ENCODE measurements at places on chromosomes 13 and 19.

DNA sequence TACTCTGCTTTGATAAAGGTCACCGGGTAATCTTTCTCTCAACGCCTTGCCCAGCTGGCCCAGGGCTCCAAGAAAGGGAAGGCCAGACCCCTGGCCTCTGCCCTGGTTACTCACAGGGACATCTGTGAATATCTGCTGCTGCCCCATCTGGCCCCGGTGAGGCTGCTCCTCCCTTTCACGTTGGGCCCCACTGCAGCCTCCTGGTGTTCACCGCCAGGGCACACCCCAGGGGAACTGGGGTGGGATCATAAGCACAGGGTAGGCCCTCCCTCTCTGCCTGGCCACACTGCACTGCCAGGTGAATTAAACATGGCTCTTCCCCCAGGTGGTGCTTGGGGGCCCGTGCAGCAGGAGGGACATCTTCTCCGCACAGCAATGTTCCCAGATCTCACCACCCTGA lies 12.7 kb downstream of the LAIR1 start:
- no peak for DNase-seq

GRCh38 chr19:29454109-29454508 lies 71.7 kb upstream of the VSTM2B start:
- DNase-seq: no peak

GRCh38 chr19:31513841-31514240 lies 164.6 kb upstream of the TSHZ3 start:
- no peak for DNase-seq

DNA sequence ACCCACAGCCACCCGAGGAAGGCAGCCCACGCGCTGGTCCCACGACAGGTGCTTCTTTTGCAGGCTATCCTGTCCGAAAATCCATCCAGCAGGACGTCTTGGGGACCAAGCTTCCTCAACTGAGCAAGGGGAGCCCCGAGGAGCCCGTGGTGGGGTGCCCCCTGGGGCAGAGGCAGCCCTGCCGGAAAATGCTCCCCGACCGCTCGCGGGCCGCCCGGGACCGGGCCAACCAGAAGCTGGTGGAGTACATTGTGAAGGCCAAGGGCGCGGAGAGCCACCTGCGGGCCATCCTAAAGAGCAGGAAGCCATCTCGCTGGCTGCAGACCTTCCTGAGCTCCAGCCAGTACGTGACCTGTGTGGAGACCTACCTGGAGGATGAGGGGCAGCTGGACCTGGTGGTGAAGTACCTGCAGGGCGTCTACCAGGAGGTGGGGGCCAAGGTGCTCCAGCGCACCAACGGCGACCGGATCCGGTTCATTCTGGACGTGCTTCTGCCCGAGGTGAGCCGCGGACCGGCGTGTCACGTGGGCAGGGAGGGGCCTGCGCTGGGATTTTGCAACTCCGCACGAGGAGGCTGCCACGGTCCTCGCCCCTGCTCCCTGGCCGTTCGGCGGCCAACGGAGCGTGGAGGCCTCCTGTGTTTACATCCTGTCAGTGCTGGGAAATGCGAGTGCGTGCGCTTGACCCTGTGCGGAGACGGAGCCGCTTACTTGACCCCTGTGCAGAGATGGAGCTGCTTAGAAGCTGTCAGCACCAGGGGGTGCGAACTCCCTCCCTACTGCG lies 12.9 kb upstream of the NDUFS7 start:
- no peak for DNase-seq

GRCh38 chr19:3034656-3035541 lies 5.8 kb upstream of the TLE2 start:
- no peak for DNase-seq

DNA sequence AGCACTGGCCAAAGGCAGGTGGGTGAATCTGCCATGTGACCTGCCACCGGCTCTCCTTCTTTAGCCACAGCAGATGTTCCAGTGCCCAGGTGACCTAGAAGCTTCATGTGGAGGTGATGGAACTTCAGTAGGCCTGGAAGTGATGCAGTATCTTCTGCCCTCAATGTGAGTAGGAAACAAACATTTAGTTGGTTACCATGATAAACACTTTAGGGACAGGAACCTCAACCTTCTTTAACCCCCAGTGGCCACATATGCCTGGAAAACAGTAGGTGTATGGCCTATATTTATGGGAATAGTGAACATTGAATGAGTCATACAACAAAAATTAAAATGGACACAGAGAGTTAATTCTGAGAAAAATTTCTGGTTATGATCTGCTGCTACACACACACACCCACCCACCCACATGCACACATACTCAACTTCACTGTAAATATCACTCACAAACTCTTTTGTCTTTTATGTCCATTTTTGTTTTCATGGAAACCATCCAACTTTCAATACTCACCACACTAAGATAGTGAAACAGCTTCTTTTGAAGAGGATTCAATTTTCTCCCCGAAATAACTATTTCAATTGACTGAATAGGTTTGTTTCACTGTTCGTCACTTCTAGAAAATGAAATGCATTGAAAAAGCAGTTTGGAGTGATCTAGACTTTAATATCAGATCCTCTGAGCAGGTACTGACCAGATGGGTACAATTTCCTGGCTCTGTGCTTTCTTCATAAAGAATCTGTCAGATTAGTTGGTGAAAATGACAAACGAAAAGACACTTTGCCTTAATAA lies 97.3 kb downstream of the STARD13 start:
- DNase-seq: no peak

GRCh38 chr13:25691654-25692053 lies 319.9 kb downstream of the ATP8A2 start:
- no peak for DNase-seq

DNA sequence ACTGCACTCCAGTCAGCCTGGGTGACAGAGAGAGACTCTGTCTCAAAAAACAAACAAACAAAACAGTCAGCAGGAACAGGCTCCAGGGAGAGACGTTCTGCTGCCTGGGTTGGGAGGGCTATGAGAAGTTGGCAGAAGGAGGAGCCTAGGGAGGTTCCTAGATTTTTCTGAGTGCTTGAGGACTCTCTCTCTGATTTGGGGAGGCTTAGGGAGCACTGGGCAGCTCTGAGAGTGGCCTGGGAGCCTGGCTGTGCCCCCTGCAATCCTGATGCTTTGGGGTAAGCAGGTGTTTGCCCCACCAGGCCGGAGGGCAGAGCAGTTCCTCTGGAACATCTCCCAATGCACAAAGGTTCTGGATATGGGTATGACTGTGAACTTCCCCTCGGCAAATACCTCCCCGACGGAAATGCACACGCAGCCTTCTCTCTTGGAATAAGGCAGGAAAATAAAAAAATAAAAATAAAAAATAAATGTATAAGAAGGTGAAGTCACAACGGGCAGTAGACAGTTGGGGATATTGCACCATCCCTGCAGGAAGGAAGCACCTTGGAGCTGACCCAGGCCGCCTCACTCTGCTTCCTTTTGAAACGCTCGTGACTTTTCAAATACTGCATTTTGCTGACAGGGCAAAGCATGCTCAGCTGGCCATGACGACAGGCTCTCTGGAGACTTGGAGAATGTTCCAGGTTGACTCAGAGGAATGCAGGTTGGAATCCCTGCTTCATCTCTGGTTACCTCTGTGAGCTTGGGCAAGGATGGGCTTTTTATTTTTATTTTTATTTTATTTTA lies 26.5 kb upstream of the HOMER3 start:
- DNase-seq: no peak

- DNase-seq: no peak
These were observed 12.9 kb downstream of the DPF1 start for GRCh38 chr19:38211151-38211591.

GRCh38 chr19:46772170-46773017 lies 16.0 kb downstream of the SLC1A5 start:
- DNase-seq: no peak

DNA sequence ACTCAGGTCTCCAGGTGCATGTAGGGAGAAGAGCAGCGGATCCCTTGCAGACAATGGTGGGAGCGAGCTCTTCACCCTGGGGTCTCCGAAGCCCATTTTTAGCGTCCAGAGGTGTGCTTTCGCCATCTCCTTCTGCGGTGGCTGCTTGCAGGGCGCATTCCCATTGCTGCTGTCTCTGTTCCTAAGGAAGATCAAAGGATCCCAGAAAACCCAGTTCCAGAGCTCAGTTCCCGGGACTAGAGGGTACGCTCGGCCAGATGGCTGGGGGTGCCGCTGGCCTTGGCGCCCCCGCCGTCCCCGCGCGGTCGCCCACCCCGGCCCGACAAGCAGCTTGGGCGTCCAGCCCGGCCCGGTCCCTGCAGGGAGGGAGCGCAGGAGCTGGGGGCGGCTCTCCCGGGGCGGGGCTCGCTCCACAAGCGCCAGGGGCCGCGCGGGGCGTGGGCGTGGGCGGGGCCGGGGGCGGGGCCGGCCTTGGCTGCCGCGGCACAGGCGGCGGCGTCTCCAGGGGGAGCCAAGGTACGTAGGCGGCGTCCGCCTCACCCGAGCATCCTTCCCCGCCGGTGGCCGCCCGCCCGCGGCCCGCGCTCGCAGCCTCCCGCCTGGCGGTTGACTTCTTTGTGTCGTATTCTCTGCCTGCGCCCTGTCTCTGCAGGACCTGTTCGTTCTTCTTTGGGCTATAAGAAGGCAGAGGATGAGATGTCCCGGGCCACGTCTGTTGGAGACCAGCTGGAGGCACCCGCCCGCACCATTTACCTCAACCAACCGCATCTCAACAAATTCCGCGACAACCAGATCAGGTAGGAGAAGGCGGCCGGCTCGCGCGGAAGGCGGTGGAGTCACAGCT lies 96.8 kb downstream of the ATP8A2 start:
- DNase-seq: no peak

DNA sequence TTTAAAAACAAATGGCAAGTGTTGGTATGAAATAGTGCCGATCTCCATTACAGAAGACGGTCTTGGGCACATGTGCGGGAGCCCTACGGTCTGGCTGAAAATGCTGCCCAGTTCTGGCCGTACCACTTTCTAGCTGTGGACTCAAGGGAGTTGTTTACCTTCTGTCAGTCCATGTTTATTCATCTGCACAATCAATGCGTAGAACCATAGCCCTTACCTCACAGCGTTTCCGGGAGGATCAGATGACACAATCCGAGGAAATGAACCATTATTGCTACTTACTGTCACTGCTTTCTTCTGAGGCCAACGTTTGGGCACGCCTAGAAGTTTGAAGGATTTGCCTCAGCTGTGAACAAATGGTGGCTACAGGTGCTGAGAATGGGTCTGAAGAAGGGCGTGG lies 31.2 kb downstream of the GADD45B start:
- no peak for DNase-seq

- DNase-seq: no peak
These were observed 61.4 kb downstream of the FRY start for GRCh38 chr13:32093006-32093405.

DNA sequence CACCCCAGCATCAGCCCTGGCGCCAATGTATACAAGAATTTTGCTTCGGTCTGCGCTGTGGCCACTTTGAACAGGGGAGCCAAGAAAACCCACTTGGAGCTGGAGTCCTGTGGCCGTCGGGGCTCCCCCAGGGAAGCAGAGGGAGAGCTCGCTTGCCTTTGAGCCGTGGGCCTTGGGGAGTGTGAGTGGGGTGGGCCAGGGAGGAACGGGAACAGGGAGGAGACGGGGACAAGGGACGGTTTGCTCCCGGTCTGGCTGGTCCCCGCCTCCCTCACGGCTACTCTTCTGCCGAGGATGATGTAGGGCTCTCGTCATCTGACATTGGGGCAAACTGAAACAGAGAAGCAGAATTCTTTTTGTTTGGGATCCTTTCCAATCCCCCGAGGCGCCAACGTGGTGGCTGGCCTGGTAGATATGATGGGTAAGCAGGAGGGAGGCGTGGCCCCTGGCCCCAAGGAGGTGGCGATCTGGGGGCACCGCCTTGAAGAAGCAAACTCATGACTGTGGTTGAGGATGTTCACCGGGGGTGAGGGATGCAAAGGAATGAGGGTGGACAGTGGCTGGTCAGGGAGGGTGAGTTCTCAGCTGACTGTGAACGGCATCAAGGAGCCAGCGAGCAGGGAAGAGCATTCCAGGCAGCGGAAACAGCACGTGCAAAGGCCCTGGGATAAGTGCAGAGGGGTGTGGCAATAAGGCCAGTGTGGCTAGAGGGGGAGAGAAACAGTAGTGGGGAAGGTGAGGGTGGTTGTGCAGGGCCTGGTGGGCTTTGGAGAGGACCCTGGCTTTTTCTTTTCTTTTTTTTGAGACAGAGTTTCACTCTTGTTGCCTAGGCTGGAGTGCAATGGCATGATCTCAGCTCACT lies 10.9 kb upstream of the SPC24 start:
- no peak for DNase-seq

DNA sequence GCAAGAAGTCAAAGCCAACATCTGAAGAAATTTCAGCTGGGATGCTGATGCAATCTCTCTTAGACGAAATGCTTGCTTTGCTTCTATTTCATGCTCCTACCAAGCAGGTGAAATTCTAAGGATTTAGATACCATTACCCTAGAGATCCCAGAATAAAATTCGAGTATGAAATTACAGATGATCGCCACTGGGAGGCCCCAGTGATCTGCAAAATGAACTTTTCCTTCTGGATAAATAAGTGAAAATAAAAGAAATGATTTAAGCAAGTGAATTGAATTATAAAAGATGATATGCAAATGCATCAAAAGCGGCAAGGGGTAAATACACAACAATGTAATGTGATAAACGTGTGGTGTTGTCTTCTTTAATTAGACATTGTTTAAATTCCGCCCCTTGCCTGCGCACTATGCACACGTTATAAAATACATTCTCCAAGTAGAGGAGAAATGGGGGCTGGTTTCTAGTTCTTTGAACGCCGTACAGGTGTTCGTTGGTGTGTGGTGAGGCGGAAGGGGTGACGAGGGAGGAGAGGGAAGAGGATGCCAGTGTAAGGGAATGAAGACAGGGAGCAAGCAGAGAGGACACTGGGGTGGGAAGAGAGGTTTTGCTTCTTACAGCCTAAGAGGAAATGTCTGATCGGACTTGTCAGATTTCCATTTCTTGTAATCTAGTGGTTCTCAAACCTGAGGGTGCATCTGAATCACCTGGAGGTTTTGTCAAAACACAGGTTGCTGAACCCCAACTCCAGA lies 58.0 kb downstream of the ERCC5 start:
- no peak for DNase-seq

- no peak for DNase-seq
These were observed 14.3 kb upstream of the ILF3 start for GRCh38 chr19:10639836-10640235.

DNA sequence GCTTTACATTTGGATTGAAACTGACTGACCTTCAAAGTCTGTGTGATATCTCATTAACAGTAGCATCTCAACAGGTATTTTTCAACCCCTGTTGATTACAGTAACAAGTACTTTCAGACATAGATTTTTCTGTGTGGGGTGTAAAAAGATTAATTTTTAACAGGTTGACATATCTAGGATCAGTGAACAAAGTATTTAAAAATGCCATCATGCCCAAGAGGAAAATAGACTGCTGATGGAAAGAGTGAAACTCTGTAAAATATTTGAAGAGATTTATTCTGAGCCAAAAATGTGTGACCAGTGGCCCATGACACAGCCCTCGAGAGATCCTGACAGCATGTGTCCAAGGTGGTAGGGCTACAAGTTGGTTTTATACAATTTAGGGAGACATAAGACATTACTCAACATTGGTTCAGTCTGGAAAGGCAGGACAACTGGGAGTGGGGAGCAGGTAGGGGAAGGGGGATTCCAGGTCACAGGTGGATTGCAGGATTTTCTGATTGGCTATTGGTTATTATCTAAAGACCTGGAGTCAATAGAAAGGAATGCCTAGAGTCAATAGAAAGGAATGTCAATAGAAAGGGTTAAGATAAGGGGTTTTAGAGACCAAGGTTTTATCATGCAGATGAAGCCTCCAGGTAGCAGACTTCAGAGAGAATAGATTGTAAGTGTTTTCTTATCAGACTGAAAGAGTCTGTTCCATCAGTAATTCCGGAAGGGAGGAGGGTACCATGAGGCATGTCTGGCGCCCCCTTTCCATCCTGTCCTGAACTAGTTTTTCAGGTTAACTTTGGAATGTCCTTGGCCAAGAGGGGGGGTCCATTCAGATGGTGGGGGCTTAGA lies 29.1 kb downstream of the TNFRSF19 start:
- DNase-seq: no peak

- no peak for DNase-seq
These were observed 14.0 kb upstream of the PHF11 start for GRCh38 chr13:49481788-49482187.
